Fibroblast of skin of right quadriceps (primary cell): ENCODE measurements at places on chromosomes 3 and 15.

- no peak for DNase-seq
These were observed 79.6 kb downstream of the PGPEP1L start for GRCh38 chr15:98927996-98928395.

DNA sequence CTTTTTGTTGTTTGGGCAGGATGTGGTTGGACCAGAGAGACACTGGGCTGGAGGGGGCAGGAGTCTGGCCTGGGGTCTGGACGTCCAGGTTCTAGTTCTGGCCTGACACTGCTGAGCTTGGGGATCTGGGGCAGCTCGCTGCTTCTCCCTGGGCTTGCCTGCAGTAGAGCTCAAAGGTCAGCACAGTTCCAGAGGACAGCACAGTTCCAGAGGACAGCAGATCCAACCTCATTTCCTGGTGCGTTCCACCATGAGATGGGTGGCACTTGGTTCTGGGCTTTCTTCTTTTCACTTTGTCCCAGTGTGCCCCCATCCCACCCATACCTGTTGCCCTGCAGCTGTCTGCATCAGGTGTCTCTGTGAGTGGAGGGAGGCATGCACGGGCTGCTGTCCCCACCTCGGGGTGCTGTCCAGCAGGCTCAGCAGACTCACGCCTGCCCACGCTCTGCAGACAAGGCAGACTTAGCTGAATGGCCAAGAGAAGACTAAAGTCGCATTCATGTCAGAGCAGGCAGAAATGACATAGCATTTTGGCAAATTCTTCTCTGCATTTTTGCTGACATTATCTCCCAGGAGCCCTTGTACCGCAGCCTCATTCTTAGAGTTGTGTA is 16.7 kb downstream of the CACNA2D3 start:
- no peak for DNase-seq

- DNase-seq: peak; percentile 42
These were observed at the start of gene TMEM62 for GRCh38 chr15:43133430-43134156. TMEM62 (plus strand) TSS chr15:43133586; CDS start chr15:43133803, 217 bp downstream.

GRCh38 chr3:70919661-70920060 is 607.2 kb upstream of the MDFIC2 start:
- peak; percentile 17 for DNase-seq

DNA sequence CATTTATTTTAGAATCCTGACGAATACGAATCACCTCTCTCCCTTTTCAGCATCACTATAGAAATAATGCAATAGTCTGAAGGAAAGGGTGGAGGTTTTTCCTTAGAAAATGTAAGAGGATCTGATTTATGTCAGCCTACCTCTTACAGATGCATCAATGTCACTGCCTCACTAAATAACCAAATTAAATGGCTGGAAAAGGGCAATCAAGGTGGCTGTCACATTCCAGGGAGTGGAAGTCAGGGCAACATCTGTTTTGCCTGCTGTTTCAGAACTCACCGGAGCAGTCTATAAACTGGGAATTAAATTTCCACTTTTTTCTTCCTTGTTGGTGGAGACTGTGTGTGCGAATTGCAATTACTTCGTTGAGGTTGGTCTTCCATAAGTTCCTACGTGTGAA is 299.3 kb upstream of the PDZRN3 start:
- DNase-seq: no peak

GRCh38 chr3:149366941-149367840 is 10.3 kb downstream of the TM4SF1 start:
- peak; percentile 61 for DNase-seq

DNA sequence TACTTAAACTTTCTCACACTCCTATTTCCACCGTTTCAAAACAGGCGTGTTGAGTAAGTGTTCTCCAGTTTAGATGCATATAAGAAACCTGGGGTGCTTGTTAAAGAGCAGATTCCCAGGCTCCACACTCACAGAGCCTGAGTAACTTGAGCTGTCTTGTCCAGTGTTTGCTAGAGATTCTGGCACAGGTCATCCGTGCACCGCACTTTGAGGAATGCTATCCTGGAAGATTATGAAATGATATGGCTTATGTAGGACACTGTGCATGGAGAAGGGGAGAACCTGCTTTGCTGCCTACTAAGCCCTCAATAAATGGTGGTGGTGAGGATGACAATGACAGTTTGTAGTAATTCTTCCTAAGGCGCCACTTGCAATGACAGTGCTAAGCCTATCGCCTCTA is 273.7 kb downstream of the PDZRN3 start:
- no peak for DNase-seq

DNA sequence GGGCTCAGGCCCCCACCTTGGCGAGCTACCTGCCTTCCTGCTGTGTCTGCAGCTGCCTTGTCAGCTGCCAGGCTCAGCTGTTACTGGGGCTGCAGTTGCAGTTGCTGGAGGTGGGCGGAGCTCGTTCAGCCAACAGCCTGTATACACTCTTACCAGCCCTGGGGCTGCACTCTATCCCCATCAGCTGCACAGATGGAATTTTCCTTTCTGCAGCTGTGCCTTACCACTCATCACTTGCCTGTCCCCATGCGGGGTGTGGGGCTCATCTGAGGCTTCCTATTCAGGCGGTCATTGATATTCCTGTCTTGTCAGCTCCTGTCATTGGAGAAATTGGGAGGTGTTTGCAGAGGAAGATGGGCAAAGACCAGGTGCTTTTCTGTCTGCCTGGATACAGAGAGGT is 9.1 kb upstream of the SYN2 start:
- DNase-seq: no peak

DNA sequence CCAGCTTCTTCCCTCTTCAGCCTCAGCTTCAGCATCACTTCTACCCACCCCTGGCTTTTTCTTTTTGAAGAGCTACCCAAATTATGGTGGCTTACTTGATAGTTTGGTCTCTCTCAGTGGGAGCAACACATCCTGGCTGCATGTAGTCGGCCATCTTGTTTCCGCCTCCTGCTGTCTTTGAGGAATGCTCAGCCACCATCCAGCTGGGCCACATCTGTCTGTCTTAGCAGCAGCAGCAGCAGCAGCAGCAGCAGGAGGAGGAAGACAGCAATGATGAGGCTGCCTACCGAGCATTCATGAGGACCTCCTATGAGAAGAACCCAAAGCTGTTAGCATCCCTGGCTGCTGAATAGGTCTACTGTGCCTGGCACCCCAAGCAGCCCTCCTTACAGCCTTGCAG is 19.7 kb downstream of the IL16 start:
- DNase-seq: no peak

DNA sequence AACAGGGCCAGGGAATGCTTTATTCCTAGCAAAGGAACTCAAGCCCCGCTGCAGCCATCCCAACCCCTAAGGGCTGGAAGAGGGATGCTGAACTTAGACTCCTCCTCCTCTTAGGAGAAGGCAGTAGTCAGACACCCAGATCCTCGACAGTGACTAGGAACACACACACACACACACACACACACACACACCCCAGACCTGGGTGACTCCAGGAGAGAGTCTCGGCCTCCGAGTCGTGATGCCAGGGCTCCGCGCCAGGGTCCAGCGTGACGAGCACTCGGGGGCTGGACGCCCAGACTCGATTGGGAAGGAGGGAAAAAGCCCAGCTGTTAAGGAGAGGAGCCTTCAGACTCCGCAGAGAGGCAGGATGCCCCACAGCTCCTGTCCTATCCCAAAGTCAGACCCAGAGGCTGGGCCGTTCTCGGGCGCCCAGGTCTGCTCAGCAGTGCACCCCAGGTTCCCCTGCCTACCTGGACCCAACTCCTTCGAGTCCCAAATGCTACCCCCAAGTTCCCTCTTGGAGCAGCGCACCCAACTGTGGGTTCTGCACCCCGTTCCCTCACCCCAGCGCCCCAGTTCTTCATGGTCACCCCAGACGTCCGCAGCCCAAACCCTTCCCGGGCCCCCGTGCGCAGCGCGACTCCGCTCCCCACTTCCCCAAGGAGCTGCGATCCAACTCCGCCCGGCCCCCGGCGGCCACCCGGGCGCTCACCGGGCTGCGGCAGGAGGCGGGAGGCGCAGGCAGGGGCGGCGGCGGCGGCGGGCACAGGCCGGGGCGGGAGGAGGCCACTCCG is 421 bp downstream of the BMF start:
- DNase-seq: peak; percentile 48

- no peak for DNase-seq
These were observed 148.3 kb upstream of the ARHGEF26 start for GRCh38 chr3:153972862-153973261.

DNA sequence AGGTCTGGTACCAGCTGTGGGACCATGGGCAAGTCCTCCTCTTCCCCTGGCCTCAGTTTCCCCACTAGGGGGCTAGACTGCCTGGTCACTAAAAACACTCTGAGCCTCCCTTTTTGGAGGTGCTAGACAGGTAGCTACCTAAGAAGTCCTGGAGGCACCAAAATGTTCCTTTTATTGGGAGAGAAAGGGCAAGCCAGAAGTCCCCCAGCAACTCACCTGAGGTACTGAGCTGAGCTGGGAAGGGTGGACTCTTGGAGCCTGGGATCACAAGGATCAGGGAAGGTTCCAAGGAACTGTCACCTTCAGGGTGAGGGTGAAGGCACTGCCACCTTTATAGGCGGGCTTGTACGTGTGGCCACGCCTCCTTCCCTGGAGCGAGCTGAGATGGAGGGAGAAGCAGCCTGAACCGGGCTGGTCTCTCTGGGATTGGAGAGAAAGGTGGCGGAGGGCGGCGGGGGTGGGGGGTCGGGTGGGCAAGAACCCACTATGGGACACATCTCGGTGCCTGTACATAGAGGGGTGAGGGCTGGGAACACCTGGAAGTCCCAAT is at the start of gene CYP1A1:
Gene CYP1A1, minus strand, starts transcription at position 304 of the 550 bp plus-strand sequence. CDS start 2,431 bp downstream, outside the sequence.
- no peak for DNase-seq

DNA sequence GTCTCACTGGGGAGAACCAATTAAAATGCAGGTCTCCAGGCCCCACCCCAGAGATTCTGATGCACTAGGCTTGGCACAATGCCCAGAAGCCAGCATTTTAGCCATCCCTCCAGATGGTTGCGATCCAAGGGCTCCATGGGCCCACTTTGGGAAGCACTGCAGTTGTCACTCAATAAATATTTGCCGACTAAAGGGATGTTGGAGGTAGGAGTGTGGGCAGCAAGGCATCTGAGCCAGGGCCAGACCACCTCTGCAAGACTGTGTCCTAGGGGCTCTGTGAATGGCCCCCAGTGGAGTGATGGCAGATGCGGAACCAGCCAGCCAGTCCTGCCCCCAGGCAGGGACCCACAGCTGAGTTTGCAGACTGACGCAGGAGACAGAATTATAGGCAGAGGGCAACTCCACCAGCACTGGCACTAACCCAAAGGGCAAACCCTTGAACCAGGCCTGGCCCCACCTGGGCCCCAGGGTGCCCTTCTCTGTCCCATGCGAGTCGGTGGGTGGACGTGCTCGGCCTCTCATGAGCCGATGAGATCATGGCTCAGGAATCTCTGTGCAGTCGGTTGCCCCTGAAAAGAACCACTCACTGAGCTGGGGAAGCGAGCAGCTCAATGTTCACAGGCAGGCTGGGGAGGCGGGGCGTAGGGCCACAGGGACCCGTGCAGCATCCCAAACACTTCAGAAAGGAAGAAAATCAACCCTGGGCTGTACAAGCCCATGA is 49.7 kb downstream of the SEMA5B start:
- peak; percentile 82 for DNase-seq

DNA sequence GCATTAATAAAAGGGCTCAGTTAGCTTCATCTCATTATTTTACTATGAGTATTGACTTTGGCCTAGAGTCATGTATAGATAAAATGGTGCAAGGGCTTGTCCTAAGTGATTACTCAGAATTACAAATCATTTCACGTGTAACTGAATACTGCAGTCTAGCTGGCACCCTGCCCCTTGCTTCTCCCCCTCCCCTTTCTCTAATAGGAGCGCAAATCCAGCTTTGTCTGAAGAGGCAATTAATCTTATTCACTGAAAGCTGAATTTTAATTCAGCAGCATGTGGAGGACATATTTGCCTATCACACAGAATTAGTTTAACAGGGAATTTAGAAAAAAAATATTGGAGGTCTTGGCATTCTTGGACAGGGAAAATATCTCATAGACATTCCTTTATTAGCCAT is 412.1 kb upstream of the DPH6 start:
- DNase-seq: peak; percentile 91

- DNase-seq: no peak
These were observed 89.2 kb downstream of the MYO5A start for GRCh38 chr15:52439470-52439869.

- DNase-seq: no peak
These were observed 6.4 kb downstream of the TERC start for GRCh38 chr3:169758359-169758994.

DNA sequence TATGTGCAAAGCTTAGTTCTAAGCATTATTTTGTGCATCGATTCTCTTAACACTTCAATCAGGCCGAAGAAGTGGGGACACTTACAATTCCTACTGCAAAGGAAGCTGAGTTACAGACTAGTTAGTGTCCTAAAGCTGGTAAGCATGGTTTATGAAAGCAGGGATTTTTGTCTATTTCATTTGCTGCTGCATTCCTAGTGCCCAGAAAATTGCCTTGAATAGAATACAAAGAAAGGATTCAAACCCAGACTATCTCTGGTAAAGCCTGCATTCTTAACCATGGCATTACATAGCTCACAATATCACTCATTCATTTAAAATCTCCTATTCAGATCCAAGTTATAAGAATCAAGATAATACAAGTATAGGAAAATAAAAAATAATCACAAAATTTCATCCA is 24.4 kb upstream of the CPOX start:
- DNase-seq: no peak

GRCh38 chr3:24640330-24640877 is 145.8 kb upstream of the THRB start:
- peak; percentile 55 for DNase-seq

DNA sequence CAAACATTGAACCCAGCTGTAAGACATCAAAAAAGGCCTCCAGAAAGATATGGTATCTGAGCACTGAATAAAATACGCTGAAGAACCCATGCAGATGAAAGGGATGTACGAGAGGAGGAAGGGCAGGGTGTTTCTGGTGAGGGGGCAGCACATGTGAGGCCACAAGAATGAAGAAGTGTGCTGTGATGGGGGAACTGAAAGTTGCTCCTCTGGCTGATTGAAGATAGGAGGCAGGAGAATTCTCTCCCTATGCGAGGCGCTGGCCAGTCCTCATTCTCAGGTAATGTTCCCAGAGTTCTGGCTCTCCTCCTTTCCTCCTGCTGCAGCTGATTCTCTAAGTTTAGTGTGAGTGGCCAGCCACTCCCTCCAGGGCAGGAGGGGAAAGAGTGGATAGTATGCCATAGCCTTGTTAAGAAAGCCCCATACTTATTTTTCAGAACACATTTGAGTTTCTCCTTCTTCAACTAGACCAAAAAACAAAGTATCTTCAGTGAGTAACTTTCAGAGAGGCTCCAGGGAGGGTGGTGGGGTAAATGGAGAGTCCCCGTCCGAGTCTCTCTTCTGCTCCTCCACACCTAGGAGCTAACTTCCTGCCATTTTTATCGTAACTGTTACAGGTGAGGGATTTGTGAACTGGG is 26.9 kb upstream of the MYO1E start:
- no peak for DNase-seq

GRCh38 chr15:31338318-31338878 is 11.8 kb downstream of the KLF13 start:
- no peak for DNase-seq

GRCh38 chr3:111302063-111302462 is 230.4 kb downstream of the NECTIN3 start:
- DNase-seq: no peak

DNA sequence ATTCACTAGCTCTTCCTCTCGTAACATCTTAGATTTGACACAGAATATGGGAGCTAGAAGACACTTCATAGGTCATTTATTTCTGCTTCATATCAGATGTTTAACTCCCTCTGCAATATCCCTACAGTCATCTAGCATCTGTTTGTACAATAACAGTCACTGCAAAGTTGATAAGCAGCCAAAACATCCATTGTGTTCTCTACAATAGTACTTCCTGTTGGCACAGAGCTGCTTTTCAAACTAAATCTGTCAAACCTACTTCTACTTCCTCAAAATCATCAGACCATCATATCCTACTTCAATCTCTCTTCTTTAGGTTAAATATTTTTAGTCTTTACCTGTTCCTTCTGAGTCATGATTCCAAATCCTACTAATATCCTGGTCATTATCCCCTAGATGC is 233.2 kb downstream of the FGF12 start:
- no peak for DNase-seq
